ENCODE measurements at places on chromosomes 16 and 17.

DNA sequence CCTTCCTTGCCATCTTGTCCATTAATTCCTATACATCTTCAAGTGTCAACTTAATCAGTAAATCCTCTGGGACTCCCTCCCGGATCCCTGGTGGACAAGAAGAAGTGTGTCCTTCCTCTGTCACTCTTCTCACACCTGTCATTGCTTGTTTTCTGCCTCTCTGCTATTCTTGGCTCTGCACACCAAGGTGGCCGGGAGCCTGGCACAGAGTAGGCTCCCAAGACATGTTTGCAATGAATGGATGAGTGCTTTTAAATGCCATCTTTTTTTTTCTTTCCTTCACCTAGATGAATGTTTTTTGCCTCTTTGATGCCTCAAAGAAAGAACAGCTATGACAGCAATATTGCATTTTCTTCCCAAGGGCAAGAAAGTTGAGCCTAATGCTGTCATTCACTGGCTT, 58.0 kb upstream of the CLEC18A start:
- no peak for DNase-seq

DNA sequence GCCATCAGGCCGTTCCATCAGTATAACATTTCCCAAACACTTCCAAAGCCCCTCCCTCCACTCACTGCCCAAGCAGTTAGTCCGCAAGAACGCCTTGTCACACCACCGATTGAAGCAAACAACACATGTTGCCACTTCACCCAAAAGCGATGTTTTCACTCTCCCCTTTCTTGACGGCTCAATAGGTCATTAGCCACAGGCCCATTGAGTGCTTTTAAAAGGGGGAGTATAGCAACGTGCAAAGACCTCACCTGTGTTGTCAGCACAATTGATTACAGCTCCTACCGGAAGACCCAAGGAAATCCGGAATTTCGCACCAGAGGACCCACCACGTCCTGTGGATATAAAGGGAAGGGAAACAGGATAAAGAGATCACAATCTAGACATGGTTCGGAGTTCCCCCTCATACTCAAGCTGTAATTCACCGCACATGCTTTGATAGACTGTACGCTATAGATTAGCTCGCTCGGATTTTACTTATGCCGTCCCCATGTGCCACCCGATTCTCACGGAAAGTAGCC, 690 bp downstream of the RPL23 start:
- DNase-seq, result no peak

DNA sequence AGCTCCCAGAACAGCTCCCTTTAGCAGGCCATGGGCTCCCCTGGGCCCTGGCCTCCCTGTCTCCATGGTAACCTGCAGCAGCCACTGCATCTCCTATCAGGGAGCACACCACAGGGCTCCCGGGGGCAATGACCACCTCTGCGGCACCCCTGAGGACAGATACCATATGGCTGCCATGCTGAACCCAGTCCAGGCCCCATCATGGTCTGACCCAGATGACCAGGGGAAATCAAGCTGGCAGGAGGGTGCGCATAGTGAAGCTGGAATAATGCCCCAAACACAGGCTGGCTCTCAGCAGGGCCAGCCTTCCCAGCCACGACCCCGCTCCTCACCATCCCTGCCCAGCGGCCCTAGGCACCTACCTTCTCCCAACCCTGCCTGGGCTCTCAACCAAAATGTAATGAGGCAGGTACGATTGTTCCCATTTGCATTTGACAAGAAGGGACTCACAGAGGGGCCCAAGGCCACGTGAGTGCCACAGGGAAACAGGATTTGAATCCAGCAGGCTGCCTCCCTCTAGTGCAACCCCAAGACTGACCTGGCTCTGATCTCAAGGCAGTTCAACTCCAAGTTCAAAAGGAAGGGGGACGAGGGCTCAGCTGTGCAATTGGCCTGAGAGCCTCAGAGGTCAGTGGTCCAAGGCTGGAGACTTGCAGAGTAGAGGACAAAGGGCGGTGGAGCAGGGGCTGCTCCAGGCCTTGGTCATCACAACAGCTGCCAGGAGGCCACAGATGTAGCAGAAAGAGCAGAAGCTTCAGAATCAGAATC, 2.4 kb downstream of the RUNDC3A start:
- no peak for DNase-seq

DNA sequence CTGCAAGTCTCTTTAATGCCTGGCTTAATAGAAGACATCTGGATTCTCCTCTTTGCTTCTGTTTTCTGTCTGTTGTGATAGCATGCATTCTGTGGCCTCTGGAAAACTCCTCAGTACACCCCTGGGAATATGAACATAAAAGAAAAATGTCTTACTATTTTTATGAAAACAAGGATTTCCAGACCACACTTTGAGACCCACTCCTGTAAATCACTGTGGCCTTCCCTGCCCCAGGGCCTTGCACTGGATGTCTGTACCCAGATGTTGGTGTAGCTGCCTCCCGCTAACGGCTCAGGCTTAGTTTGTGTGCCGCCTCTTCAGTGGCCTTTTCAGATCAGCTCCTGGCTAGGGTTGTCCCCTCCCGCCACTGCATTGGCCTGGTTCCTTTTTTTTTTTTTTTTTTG, 126.6 kb downstream of the SOCS1 start:
- DNase-seq, result no peak

DNA sequence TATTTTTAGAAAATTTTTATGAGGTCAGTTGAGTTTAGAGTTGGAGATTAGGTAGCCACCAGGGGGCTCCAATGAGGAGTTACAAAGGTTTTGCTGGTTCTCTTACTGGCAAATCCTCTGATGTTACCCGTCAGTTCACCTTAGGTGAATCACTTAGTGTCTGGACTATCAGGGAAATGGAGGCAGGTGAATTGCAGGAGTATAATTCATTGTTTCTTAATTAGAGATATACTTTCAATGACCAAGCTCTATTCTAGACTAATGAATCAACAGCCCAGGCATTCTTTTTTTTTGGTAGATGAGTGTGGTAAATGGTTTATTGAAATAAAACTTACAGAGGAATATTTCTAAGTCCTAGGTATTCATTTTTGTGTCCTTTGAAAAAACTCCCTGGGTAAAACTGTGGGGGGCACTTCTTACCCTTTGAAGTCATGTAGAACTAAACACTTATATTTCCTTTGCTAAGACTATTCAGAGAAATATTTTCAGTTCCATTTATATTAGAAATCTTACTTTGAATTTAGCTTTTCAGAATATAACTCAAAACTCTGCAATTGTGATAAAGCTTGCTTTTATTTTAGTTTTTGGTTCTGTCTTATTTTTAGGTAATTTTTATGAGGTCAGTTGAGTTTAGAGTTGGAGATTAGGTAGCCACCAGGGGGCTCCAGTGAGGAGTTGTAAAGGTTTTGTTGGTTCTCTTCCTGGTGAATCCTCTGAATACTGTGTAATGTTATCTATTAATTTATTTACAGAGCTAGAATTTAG, 17.7 kb downstream of the PSMD11 start:
- DNase-seq, result peak; percentile 69

DNA sequence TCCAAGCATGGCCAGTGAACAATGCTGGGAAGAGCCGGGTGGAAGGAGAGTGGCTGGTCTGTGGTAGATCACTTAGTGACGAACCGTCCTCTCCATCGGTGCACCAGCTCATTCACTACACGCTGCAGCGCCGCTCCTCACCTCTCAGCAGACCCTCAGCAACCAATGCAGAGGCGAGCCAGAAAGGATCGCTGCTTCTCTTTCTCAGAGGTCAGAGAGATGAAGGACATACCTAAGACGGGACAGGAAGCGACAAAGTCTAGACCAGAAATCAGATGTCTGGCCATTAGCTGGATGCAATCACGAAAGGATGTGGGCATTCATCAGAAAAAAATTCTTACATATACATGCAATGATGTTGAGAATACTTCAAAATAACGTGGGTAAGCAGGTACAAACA, 26.9 kb downstream of the NSMCE1 start:
- no peak for DNase-seq

DNA sequence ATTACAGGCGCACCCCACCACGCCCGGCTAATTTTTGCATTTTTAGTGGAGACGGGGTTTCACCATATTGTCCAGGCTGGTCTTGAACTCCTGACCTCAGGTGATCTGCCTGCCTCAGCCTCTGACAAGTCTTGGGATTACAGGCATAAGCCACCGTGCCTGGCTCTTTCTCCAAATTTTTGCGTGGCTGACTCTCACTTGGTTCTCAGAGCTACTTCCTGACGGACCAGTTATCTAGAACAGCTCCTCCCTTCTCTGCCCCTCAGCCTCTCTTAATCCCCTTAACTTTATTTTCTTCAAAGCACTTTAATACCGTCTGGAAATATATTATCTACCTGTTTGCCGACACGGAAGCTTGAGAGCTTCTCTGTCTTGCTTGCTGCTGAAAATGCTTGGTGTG, 4.2 kb downstream of the YPEL2 start:
- DNase-seq, result no peak

GRCh38 chr17:62805234-62805633, 2.9 kb downstream of the MARCHF10 start:
- DNase-seq, result no peak

DNA sequence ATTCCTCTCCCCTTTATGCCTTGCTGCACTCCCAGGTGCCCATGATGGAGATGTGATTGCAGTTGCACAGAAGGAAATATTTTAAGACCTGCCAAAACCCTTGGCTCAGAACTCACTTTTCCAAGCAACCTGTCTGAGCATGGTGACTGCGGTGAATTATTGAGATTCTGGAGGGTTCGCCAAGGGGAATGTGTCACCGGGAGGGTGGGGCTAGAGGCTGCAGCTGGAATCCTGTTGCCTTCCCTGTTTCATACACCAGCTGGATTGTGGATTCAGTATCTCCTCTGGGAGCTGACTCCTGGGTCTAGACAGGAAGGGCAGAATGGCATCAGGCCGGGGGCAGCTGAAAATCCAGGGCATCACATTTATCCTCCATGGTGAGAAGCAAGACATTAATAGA, 527.2 kb downstream of the TMEM114 start:
- no peak for DNase-seq

GRCh38 chr17:80832266-80832676, 159.4 kb upstream of the CHMP6 start:
- DNase-seq, result no peak

DNA sequence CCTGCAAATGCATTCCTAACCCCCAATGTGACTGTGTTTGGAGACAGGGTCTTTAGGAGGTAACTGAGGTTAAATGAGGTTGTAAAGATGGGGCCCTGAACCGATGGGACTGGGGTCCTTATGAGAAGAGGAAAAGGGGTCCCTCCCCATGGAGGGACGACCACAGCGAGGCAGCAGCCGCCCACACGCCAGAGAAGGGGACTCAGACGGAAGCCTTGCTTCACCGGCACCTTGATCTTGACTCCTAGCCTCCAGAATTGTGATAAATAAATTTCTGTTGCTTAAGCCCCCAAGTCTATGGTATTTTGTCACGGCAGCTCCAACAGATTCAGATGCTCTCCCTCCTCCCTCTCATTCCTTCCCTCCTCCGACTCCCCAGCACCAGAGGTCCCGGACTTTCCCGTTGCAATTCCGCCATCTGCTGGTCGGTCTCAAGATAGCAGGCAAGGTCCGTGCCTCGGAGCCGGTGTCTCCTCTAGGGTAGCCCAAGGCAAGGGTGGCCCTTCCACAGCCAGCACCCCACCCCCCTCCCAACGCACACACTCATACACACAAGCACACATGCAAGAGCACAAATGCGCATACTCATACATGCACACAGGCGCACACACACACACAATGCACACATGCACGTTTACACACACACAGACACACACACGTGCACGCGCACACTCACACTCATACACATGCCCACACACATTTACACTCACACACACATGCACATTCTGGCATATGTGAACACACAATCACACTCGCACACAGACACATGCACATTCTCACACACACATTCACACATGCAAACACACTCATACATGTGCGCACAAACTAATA, 23.1 kb upstream of the C16orf78 start:
- peak; percentile 17 for DNase-seq

DNA sequence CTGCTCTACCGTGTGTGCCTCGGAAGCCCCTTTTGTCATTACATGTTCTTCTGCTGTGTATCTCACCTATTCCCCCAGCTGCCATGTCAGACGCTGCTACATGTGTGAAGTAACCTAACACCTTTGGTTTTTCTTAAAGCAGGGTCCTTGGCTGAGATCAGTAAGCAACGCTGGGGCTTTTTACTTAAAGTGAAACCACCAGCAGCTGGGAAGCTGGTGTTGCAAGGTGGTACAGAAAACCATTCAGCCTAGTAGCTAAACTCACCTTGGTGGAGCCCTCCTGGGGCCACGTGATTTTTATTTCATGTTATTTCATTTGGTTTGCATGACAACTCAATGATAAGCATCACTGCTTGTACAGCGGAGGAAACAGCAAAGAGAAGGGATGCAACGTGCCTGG, 62.6 kb downstream of the PLCG2 start:
- DNase-seq, result no peak

- DNase-seq, result no peak
Observed at GRCh38 chr17:33603789-33604188, 310.7 kb upstream of the ASIC2 start.

- DNase-seq, result no peak
Observed at GRCh38 chr17:36592316-36592715, 637 bp downstream of the DHRS11 start.

DNA sequence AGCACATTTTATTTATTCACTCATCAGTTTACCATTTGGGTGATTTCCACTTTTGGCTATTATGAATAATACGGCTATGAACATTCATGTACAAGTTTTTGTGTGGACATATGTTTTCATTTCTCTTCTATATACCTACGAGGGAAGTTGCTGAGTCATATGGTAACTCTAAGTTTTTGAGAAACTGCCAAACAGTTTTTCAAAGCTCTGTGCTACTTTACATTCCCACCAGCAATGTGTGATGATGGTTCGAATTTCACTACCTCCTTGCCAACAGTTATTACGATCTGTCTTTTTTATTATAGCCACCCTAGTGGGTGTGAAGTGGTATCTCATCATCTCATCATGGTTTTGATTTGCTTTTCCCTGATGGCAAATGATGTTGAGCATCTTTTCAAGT, 63.7 kb upstream of the MRTFB start:
- DNase-seq, result no peak

- no peak for DNase-seq
Observed at GRCh38 chr17:59627274-59627673, 7.6 kb downstream of the CLTC start.

All from NCI-H1694 treated with DMSO at 0.1 percent for 48 hours (cell line).